ENCODE measurements at places on chromosomes 2 and 18.

DNA sequence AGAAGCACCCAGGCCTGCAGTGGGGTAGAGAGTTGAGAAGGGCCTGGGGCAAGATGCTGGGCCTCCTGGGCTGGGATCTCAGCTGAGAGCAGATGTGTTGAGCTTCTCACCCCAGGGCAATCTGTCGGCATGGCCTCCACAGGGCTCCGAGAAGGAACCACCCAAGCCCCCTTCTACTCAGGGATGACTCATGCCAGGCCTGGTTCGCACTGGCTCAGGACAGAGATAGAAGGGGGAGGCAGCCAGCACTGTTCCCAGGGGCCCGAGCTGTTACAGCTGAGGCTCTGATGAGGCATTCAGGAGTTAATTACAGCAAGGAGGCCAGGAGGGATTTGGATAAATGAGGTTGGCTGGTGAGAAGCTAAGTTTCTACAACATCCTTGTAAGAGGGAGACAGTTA is 62.5 kb downstream of the CENPO start:
- no peaks in the 10 kb centered on the region for H3K27me3 ChIP-seq
- peak; percentile 23 for DNase-seq
- peak overlapping the region; percentile 72 for H3K27ac ChIP-seq
- peaks cover 11% of the 10 kb centered on the region for H3K4me1 ChIP-seq
- no peak overlapping the region for H3K4me3 ChIP-seq

- no peaks in the 10 kb centered on the region for H3K4me1 ChIP-seq
- H3K27ac ChIP-seq: no peak overlapping the region
- no peak overlapping the region for H3K4me3 ChIP-seq
Observed at GRCh38 chr2:111236025-111236424, 115.3 kb downstream of the BCL2L11 start.

GRCh38 chr18:56645415-56646016 is 5.6 kb upstream of the WDR7 start:
- H3K4me1 ChIP-seq: peaks cover 5% of the 10 kb centered on the region
- H3K27ac ChIP-seq: no peak overlapping the region
- peak; percentile 4 for DNase-seq
- H3K36me3 ChIP-seq: no peaks in the 10 kb centered on the region
- H3K27me3 ChIP-seq: no peaks in the 10 kb centered on the region

GRCh38 chr2:167504061-167504460 is 615.8 kb downstream of the XIRP2 start:
- H3K4me1 ChIP-seq: no peaks in the 10 kb centered on the region
- no peak for DNase-seq
- H3K27me3 ChIP-seq: no peaks in the 10 kb centered on the region
- no peak overlapping the region for H3K27ac ChIP-seq
- no peaks in the 10 kb centered on the region for H3K36me3 ChIP-seq

DNA sequence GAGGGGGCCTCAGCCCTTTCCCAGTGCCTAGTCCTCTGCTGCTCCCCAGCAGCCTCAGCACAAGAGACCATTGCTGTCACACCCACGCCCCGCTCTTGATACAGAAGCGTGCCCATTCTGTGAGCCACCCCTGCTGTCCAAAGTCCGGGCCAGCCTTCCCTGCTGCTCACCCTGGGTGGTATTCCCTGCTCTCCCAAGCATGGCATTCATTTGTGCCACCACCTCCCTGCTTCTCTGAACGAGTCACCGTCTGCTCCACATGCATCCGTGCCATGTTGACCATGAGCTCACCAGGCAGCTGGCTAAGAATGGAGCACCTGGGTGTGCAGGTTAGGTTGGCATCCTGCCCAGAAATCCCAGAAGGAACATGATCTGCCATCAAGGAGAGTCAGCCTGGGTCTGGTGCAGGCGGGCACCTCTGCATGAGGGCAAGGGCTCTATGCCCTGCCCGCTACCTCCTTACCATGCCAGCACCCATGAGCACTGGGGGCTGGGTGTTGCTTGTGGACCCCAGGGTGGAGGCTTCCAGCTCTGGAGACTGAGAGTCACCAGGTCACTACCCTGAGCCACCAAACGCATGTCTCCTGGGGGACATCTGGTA is 63.0 kb downstream of the TWIST2 start:
- H3K27ac ChIP-seq: no peak overlapping the region
- no peak for DNase-seq
- H3K4me1 ChIP-seq: peaks cover 7% of the 10 kb centered on the region
- no peaks in the 10 kb centered on the region for H3K36me3 ChIP-seq
- H3K4me3 ChIP-seq: no peak overlapping the region

GRCh38 chr2:28346587-28346986 is 46.1 kb upstream of the FOSL2 start:
- H3K27ac ChIP-seq: no peak overlapping the region
- no peaks in the 10 kb centered on the region for H3K27me3 ChIP-seq
- peaks cover 34% of the 10 kb centered on the region for H3K4me1 ChIP-seq
- no peak overlapping the region for H3K4me3 ChIP-seq

DNA sequence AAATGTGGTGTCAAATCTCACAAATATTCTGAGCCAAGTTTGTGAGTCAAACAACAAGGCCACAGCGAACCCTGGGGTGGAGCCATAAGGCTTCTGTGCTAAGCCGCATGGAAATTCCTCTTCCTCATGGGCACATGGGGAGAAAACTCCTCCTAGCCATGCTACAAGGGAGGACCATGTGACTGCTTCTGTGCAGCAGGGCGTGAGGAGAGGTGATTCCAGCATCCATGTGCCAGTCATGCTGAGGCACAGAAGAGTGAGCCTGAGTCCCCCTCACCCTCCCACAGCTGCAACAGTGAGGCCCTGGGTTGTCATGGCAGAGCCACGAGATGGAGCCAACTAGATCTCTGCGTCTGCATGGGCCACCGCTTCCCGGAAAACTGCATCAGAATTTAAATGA is 488.8 kb upstream of the RAB6C start:
- H3K4me1 ChIP-seq: no peaks in the 10 kb centered on the region
- H3K4me3 ChIP-seq: no peak overlapping the region
- H3K27ac ChIP-seq: no peak overlapping the region

- no peak for DNase-seq
- no peak overlapping the region for H3K4me3 ChIP-seq
- no peak overlapping the region for H3K27ac ChIP-seq
- H3K4me1 ChIP-seq: no peaks in the 10 kb centered on the region
- H3K36me3 ChIP-seq: no peaks in the 10 kb centered on the region
- H3K27me3 ChIP-seq: no peaks in the 10 kb centered on the region
Observed at GRCh38 chr2:195838002-195838401, 181.0 kb downstream of the SLC39A10 start.

GRCh38 chr18:48929212-48929612 is 21.6 kb downstream of the SMAD7 start:
- DNase-seq: no peak
- H3K27ac ChIP-seq: no peak overlapping the region
- H3K27me3 ChIP-seq: no peaks in the 10 kb centered on the region
- H3K36me3 ChIP-seq: no peaks in the 10 kb centered on the region
- no peak overlapping the region for H3K4me3 ChIP-seq

DNA sequence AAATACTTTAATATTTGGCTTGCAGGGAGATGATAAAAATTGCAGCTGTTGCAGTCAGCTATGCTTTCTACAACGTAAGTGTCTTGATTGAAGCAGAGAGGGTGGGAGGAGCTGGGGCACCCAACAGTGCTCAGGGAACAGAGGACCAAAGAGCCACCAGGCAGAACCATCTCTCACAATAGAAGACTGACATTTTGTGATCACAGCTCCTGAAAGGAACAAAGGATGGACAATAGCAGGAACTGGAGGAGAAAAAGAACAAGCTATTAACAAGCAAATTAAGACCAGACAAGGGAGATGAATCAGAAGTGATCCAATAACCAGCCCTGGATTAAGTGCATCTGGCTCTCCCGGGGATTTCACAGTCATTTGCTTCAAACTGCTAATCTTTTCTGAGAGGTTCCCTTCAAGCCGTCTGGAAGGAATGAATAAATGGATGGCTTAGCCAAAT is 65.7 kb upstream of the SMAD2 start:
- H3K27ac ChIP-seq: peak overlapping the region; percentile 71
- peaks cover 51% of the 10 kb centered on the region for H3K4me1 ChIP-seq
- DNase-seq: peak; percentile 88
- no peaks in the 10 kb centered on the region for H3K36me3 ChIP-seq
- H3K4me3 ChIP-seq: peak overlapping the region; percentile 20
- no peaks in the 10 kb centered on the region for H3K27me3 ChIP-seq

- no peak for DNase-seq
- H3K4me3 ChIP-seq: no peak overlapping the region
- H3K36me3 ChIP-seq: no peaks in the 10 kb centered on the region
Observed at GRCh38 chr2:226887940-226888339, 52.1 kb downstream of the RHBDD1 start.

GRCh38 chr2:207711750-207712530 is 500 bp downstream of the CCNYL1 start:
- no peaks in the 10 kb centered on the region for H3K27me3 ChIP-seq
- H3K4me1 ChIP-seq: peaks cover 19% of the 10 kb centered on the region
- no peak for DNase-seq
- H3K4me3 ChIP-seq: peak overlapping the region; percentile 97
